RPMI8226 (cell line): ENCODE measurements at places on chromosomes 11 and 22.
A peak's percentile ranks its signal among the peaks of the same experiment; 100 is the strongest.

DNA sequence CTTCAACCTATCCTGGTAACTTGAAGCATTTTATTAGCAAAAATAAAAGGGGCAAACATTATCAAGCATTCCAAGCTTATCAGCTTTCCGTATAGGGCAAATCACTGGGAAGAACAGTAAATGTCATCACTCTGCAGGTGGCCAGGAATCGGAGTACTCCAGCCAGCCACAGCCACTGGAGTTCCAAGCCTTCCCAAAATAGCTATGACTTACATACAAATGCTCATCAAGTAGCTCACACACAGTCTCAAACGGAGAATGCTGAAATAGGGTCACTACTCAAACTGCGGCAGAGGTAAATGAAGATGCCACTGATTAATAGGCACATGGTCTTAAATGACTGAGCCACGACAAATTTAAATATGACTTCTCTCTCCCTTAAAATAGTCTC is 2.1 kb downstream of the USP28 start:
- no peak for DNase-seq

DNA sequence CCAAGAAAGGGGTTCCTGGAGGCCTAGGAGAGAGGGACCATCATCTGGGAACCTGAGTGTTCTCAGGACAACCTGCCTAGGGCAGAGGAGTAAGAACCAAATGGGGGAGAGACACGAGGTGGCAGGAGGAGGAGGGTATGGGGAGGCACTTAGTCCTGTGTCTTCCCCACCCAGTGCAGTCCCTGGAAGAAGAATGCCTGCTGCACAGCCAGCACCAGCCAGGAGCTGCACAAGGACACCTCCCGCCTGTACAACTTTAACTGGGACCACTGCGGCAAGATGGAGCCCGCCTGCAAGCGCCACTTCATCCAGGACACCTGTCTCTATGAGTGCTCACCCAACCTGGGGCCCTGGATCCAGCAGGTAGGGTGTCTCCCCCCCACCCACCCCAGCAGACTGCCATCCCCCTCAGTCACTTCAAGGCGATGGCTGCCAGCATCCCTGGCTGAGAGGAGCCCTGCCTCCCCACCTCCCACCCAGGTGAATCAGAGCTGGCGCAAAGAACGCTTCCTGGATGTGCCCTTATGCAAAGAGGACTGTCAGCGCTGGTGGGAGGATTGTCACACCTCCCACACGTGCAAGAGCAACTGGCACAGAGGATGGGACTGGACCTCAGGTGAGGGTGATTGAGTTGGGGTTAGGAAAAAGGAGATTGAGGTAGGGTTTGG is 3.7 kb upstream of the INPPL1 start:
- no peak for DNase-seq

DNA sequence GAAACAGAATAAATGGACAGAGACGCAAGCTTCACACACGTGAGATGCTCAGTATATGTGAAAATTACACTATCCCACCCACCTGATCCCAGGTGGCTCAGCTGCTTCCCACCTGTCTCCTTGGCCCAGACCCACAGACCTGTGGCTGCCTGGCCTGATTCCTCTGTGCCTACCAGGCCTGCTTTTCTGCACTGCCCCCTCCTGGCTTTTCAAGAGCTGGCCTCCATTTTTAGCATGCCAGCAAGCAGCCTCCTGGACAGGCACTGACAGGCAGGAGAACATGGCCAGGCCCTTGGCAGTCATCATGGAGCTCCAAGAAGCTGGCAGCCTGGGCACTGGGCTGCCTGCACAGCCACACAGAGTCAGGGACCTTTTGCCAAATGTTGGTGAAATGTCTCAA is 79.5 kb upstream of the HMGXB4 start:
- no peak for DNase-seq

- DNase-seq: no peak
These were observed 70.1 kb downstream of the CYB5R2 start for GRCh38 chr11:7603031-7603781.

DNA sequence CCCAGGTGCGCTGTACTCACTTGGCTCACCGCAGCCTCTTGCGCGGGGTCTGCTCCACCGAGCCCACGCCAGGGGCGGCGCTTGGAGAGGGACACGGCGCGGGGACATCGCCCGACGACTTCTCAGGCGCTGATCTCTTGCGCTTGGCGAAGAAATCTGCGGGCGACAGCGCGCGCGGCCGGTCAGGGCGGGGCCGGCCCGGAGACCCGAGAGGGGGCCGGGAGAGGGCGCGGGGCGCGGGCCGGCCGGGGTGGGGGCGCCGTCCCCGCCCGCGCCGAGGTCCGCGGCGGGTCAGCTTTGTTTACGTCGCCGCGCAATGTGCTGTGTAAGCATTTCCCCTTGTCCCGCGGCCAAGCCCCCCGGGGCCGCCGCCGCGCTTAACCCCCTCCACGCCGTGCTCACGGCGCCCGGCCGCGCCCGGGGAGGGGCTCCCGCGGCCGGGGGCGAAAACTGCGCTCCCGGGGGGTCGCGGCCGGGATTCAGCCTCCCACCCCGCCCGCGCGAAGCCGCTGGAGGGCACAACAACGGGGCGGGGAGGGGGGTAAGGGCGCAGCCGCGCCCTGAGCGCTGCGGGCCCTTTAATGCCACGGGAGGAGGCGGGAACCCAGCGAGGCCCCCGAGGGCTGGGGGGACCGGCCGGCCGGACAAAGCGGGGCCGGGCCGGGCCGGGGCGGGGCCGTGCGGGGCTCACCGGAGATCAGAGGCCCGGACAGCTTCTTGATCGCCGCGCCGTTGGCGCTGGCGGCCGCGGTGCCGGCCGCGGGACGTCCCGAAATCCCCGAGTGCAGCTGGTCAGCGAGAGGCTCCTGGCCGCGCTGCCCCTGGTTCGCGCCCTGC is 1.4 kb downstream of the CDKN1C start:
- peak; percentile 52 for DNase-seq

GRCh38 chr22:44354288-44354687 is 41.5 kb upstream of the SHISAL1 start:
- DNase-seq: no peak

DNA sequence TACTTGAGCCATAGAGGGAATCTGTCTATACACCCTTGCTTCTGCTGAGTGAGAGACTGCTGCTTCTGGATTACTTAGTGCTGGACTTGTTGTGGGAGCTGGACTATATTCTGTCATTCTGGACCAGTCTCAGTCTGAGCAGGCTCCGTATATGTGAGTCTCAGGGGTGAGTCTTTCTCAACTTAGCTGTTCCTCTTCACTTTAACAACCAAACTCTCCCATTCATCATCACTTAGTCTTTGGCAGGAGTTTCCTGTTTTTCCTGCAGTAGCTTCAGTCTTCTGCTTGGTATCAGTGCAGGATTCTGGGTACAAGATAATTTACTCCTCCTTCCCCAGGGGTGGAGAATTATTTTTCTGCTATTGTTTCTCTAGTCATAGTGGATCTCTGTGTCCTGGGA is 779.5 kb downstream of the METTL15 start:
- DNase-seq: no peak

- no peak for DNase-seq
These were observed 29.8 kb downstream of the SIK3 start for GRCh38 chr11:117068303-117068860.

- no peak for DNase-seq
These were observed 52.9 kb upstream of the PITPNB start for GRCh38 chr22:27971926-27972325.

DNA sequence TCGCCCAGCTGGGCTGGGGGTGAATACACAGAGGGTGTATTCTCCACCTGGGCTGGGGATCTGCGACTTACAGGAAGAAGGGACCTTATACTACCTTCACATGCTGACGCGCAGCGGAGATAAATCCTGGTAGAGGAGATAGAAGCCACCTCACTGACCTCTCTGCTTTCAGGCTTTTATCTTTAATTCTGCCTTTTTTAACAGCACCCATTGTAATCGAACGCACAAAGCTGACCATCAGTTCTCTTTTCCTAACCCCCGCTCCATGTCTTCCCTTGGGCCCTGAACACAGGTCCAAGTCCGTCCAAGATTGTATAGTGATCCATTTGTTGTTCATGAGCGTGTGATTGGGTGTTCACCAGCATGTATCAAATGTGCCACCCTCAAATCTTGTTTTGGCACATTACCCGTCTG is 664 bp upstream of the LAMTOR1 start:
- no peak for DNase-seq

DNA sequence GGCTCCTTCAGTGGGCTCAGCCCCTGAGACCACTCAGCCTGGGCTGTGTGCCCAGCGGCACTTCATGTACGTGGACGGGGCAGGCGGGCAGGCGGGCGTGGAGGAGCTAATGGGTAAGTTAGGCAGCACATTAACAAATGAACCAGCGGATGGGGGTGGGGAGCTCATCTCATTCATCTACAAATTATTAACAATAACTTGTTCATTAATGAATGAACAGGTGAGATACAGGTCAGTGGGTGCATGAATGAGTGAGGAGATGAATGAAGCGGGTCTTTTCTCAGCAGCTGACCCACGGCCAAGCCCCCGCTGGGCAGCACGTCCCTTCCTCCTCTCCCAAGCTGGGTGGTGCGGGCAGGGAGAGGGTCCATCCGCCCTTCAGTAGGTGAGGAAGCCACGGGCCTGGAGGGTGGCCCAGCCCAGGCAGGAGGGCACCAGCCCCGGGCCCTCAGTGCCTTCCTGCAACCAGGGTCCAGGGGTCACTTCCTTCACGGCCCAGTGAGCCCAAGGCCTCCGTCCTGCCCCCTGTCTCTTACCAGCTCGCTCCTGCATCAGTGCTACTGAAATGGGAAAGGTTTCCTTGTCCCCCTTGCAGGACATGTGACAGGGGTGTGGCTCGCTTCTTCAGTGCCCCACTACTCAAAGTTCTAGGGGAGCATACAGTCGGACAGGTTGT is 60.5 kb upstream of the KCNQ1OT1 start:
- no peak for DNase-seq

- DNase-seq: no peak
These were observed 24.2 kb downstream of the BLID start for GRCh38 chr11:122091835-122092234.

DNA sequence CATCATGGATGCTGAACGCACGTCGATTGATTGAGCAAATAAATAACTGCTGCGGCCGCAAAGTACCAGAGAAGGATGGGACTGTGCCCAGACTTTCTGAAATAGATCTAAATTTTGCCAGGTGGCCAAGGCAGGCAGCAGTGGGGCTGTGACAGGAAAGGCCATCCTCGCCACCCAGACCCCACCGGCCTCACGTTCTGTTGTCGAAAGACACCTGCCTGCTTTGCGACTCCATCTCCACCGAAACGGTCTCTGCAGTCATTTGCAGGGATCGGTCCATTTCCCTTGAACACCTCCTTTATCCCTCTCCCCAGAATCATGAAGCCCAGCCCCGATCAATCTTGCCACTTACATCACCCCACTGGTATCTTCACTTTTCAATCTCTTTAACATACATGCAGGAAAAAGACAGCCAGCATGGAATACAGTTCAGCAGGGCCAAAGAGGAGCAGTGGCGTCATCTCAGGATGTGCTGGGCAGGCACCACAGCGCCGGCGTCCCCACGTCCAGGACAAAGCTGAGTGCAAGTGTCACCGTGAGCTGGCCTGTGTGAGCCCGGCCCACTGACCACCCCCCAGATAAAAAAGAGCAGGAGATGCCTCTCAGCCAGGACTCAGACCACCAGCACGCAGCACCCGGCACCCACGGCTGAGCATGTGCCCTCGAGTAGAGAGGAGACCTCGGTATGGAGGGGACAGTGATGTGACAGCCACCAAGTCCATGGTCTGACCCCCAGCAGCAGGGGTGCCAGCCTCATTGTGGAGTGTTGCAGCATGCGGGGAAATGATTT is 610.3 kb downstream of the TBC1D22A start:
- DNase-seq: no peak

GRCh38 chr11:86978756-86979608 is 23.8 kb upstream of the FZD4 start:
- DNase-seq: peak; percentile 34

- no peak for DNase-seq
These were observed 632 bp downstream of the KRTAP5-2 start for GRCh38 chr11:1597331-1597993.

DNA sequence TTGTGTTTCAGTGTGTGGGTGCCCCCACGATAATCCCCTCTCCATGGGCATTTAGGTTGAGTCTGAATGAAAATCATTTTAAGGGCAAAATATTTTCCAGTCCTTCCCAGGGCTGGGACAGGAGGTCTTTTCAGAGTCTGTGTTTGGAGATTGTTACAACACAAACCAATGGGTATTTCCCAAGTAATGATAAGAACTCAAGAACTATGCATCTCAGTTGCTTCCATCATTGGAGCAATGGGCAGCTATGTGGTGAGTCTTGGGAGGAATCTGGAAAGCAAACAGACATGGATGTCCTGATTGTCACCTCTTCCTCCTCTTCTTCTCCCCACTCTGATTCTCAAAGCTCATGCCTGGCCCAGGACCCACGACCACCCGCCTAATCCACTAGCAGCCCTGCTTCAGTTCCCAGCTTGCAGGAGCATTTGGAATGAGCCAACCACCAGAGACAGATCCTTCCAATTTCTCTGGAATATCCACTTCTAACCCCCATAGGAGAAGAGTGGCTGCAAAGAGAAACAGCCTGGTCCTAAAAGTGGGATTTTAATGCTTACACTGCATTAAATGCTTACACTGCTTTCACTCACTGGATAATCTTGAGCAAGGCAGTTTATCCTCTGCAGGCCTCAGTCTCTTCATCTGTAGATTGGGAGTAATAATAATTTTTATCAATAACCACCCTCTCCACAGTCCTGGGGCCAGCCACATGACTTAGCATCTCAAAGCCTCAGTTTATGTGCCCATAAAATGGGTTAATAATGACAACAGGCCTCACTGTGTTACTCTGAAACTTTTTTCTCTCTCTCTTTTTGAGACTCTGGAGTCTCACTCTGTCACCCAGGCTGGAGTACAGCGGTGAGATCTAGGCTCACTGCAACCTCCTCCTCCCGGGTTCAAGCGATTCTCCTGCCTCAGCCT is 404.3 kb downstream of the MN1 start:
- no peak for DNase-seq

GRCh38 chr11:82722231-82722630 is 11.4 kb downstream of the FAM181B start:
- DNase-seq: no peak

DNA sequence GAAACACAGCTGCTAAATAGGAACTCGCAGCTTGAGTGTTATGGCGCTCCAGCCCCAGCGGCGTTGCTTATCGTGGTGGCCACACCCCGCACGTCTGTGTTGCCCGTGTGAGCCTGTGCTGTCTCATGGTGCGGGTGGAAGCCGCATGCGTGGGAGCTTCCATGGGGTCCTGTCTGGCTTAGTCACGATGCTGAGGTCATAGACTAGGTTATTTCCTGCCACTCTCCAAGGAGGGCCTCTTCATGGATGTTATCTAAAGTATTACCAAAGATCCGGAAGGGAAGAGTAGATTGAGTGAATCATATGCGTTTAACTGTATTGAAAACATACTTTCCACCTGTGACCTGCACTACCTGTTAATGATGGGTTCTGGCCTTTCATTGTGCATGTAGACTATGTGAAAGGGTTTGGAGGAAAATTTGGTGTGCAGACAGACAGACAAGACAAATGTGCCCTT is 21.7 kb downstream of the CTTN start:
- DNase-seq: no peak

DNA sequence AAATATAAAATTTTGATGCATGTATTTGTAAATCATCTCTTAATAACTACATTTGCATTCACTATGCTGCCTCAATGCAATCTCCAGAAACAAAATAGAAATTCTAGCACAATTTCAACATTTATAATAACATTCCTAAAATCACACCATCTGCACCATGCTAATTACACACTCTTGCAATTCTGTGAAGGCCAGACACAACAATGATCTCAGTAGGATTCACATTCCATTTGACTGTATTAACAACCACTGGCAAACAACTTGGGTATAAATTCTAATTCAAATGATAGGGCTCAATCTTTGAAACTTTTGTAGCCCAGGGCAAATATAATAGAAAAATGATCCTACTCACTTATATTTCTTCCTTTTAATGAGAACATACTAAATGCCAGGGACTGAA is 25.9 kb downstream of the RAB6A start:
- DNase-seq: no peak
